ENCODE measurements at places on chromosomes 5 and 9. TPM values are rescaled to one million over a fixed set of nuclear protein-coding genes. Genes with fewer than 3 reads are reported as not detected.

GRCh38 chr9:36813154-36813553 is 220.9 kb downstream of the PAX5 start:
- H3K27ac ChIP-seq = no peak overlapping the region
- DNase-seq = no peak
- H3K27me3 ChIP-seq = no peaks in the 10 kb centered on the region
- H3K4me3 ChIP-seq = no peak overlapping the region
- H3K4me1 ChIP-seq = no peaks in the 10 kb centered on the region
- no peaks in the 10 kb centered on the region for H3K36me3 ChIP-seq

DNA sequence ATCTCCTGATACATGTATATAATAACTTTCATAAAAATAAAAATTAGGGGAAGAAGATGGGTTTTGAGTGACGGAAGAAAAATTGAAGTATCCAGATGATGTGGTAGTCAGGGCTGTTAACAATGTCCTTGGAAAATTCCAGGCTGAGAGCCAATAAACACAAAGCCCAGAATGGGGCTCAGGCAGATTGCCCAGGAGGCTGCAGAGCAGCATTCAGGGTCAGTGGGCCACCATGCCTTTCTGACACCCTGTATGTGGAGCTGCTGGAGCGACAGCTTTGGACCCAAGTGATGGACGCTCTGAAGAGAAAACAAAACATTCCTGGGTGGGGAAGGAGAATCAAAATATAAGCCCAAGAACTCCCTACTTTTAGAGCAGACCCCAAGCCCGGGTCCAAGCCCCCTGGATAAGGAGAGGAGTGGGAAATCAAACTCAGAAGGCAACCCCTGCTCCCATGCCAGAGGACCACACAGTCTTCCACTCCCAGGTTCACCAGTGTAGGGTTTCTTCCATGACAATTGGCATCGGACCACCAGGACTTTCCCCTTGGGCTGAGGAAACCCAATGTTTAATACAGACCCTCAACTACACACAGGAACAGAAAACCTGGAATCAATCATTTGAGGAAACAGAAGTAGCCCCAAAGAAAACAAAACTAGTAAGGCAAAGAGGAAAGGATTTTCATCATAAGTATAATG is 45.7 kb upstream of the SPATA31C2 start:
- DNase-seq = no peak
- H3K4me1 ChIP-seq = 0 out of 2 replicates have a peak, but pooled peaks cover 2% of the 10 kb centered on the region
- no peak overlapping the region for H3K4me3 ChIP-seq
- no peak overlapping the region for H3K27ac ChIP-seq
- H3K27me3 ChIP-seq = no peaks in the 10 kb centered on the region

DNA sequence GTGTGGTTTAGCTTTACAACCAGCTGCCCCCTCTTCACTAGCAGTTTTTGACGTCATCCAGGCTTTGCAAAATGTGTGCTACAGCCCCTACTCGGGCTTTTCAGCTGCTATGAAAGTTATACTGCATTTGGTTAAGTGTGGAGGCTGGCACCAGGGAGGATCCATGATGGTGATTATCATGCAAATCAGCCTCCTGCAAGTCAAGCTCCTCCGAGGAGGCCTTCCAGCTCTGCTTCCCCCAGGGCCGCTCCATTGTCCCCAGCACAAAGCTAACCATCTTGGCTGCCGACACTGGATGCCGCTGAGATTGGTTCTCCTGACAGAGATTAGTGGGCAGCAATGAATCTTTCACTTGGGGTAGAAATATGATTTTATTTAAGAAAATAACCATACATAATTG is 159.6 kb downstream of the NR2F1-AS1 start:
- no peaks in the 10 kb centered on the region for H3K36me3 ChIP-seq
- no peaks in the 10 kb centered on the region for H3K27me3 ChIP-seq
- no peak for DNase-seq
- H3K4me1 ChIP-seq = no peaks in the 10 kb centered on the region

DNA sequence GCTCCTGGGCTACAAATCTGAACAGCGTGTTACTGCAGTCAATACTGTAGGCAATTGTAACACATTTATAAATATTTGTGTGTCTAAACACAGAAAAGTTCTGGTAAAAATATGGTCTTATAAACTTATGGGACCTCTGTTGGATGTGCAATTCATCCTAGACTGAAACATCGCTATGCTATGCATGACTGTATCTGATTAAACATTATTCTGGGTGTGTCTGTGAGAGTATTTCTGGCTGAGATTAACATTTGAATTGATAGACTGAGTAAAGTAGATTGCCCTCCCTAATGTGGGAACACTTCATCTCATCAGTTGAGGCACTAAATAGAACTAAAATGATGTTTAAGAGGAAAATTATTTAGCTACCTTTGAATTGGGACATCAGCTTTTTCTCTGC is 24.3 kb upstream of the PRDM9 start:
- no peaks in the 10 kb centered on the region for H3K27me3 ChIP-seq
- no peak overlapping the region for H3K27ac ChIP-seq
- DNase-seq = no peak
- H3K36me3 ChIP-seq = no peaks in the 10 kb centered on the region

DNA sequence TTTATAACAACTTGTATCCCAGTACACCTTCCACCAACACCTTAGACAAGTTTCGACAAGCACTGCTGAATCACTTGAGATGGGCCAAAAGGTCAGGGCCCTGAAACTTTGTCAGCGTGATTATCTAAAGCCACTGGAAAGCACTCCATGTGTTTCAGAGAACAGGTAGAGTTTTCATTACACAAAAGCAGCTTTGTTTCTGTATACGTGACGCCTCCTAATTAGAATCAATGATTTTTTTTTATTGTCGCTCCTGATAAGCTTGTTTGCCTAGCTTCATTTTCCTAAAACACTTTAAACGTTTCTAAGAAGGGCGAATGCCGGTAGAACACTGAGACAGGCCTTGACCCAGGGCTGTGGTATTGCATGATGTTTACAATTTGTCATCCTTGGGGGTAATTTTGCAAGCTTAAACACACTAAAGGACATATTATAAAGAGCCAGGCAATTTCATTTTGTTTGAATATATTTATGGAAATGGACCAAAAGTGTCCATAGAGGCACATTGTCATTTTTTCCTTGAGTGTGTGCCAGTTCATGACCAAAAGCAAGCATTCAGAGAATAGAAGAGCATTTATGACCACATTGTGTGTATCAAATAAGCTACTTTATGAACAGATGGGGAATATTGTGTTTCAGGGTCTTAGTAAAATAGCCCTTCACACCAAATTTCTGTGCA is 193.6 kb downstream of the GLIS3 start:
- no peaks in the 10 kb centered on the region for H3K36me3 ChIP-seq
- DNase-seq = no peak
- H3K27ac ChIP-seq = no peak overlapping the region
- no peak overlapping the region for H3K4me3 ChIP-seq
- no peaks in the 10 kb centered on the region for H3K27me3 ChIP-seq

GRCh38 chr5:124883681-124884080 is 137.2 kb upstream of the ZNF608 start:
- H3K36me3 ChIP-seq = no peaks in the 10 kb centered on the region
- peaks cover 4% of the 10 kb centered on the region for H3K4me1 ChIP-seq
- no peak overlapping the region for H3K27ac ChIP-seq
- no peak overlapping the region for H3K4me3 ChIP-seq
- DNase-seq = no peak
- H3K27me3 ChIP-seq = no peaks in the 10 kb centered on the region

- no peak overlapping the region for H3K27ac ChIP-seq
- no peaks in the 10 kb centered on the region for H3K36me3 ChIP-seq
- DNase-seq = no peak
- H3K4me3 ChIP-seq = no peak overlapping the region
Measured at GRCh38 chr9:80602291-80602690, 1030.5 kb downstream of the TLE4 start.

DNA sequence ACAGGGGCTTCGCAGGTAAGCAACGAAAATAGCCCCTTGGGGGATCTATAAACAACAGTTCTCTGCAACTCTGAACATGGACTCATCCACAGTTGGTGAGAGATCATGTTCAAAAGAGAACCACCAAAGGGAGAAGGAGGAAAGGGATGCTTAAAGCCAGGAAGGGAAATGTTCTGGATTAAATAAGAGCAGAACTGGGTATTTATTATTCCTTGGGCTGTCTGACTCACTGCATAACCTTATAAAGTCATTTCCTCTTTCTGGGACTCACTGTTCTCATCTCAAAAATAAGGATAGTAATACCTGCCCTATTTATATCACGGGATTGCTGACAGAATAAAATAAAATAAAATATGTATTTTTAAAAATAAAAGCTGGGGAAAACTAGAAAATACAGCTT is 11.2 kb upstream of the MARCHF3 start:
- H3K27ac ChIP-seq = no peak overlapping the region
- H3K36me3 ChIP-seq = no peaks in the 10 kb centered on the region
- DNase-seq = no peak
- no peaks in the 10 kb centered on the region for H3K4me1 ChIP-seq

- no peaks in the 10 kb centered on the region for H3K36me3 ChIP-seq
- DNase-seq = no peak
- H3K4me1 ChIP-seq = no peaks in the 10 kb centered on the region
Measured at GRCh38 chr5:122163121-122164069, 34.0 kb downstream of the ZNF474 start.

GRCh38 chr5:175230299-175230698 is 213.7 kb downstream of the DRD1 start:
- no peaks in the 10 kb centered on the region for H3K27me3 ChIP-seq
- no peak overlapping the region for H3K27ac ChIP-seq
- no peak for DNase-seq
- no peak overlapping the region for H3K4me3 ChIP-seq

DNA sequence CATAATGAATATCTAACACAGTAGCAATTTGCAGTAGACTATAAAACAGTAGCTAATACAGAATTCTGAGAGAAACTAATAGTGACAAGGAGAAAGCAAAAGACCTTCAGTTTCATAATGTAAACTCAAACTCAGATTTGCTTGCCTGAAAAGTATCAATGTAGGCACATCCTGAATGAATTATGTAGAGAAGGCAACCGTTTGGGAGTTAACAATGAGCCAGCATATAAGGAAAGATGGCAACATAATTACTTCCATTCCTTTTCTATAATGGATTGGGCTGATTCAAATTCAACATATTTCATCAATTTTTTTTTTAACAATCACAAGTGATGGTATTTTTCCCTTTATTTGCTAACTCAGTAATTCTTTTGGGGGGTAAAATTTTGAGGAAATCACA is 261.6 kb downstream of the SEMA5A start:
- no peak overlapping the region for H3K4me3 ChIP-seq
- no peaks in the 10 kb centered on the region for H3K27me3 ChIP-seq
- no peaks in the 10 kb centered on the region for H3K4me1 ChIP-seq
- no peaks in the 10 kb centered on the region for H3K36me3 ChIP-seq
- DNase-seq = no peak

- no peaks in the 10 kb centered on the region for H3K36me3 ChIP-seq
- H3K4me3 ChIP-seq = no peak overlapping the region
- H3K27me3 ChIP-seq = no peaks in the 10 kb centered on the region
- DNase-seq = peak; percentile 31
- no peaks in the 10 kb centered on the region for H3K4me1 ChIP-seq
Measured at GRCh38 chr5:87787625-87788256, 375.0 kb upstream of the CCNH start.

DNA sequence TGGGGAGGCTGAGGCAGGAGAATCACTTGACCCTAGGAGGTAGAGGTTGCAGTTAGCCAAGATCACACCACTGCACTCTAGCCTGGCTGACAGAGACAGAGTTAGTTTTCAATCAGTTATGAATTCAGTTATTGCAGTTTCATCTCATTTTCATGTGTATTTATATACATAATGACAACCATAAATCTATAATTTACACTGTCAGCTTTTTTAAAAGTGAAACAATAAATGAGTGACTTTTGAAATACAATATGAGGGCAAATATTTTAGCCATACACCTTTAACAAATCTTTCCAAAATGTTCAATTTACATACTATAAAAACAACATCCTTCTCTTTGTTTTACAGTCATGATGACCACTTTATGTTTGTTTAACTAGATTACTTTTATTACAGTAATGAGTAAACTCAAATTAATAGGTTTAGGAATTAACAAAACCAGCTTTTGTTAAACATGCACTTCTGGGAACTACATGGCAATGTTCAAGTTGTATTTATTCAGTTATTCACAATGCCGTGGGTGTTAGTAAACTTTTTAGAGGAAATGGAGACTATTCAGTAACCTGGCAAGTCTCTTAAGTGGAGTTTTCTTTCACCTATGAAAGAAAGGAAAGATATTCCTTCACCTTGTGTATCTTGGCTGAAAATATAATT is 12.7 kb downstream of the TYRP1 start:
- DNase-seq = no peak
- no peaks in the 10 kb centered on the region for H3K4me1 ChIP-seq
- no peaks in the 10 kb centered on the region for H3K36me3 ChIP-seq
- no peaks in the 10 kb centered on the region for H3K27me3 ChIP-seq
- no peak overlapping the region for H3K4me3 ChIP-seq
- no peak overlapping the region for H3K27ac ChIP-seq

- no peak overlapping the region for H3K4me3 ChIP-seq
- peak overlapping the region; percentile 53 for H3K27ac ChIP-seq
- no peak for DNase-seq
- H3K27me3 ChIP-seq = no peaks in the 10 kb centered on the region
- H3K4me1 ChIP-seq = peaks cover 37% of the 10 kb centered on the region
- peaks cover 69% of the 10 kb centered on the region for H3K36me3 ChIP-seq
Measured at GRCh38 chr5:143340891-143341685, 62.4 kb downstream of the NR3C1 start.

DNA sequence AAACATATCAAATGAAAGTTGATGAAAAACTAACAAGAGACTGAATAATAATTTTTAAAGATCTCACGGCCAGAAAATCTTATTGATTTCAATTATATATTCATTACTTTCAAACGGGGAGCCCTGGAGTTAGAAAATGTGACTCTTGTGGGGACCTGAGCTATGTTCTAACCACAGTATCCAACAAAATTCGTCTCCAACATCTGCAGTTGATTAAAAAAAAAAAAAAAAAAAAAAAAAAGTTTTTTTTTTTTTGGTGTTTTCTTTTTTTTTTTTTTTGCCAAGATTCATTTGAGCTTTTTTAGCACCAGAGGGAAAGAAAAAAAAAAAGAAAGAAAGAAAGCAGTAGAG is 144.3 kb upstream of the PIK3R1 start:
- H3K36me3 ChIP-seq = no peaks in the 10 kb centered on the region
- no peaks in the 10 kb centered on the region for H3K4me1 ChIP-seq
- H3K27ac ChIP-seq = no peak overlapping the region

GRCh38 chr9:136019681-136020060 is 58.5 kb upstream of the UBAC1 start:
- H3K27ac ChIP-seq = no peak overlapping the region
- H3K4me3 ChIP-seq = no peak overlapping the region
- DNase-seq = no peak
- no peaks in the 10 kb centered on the region for H3K27me3 ChIP-seq
- H3K36me3 ChIP-seq = no peaks in the 10 kb centered on the region

GRCh38 chr9:131578021-131578420 is 32.7 kb downstream of the PRRT1B start:
- H3K27me3 ChIP-seq = no peaks in the 10 kb centered on the region
- no peak for DNase-seq
- H3K4me3 ChIP-seq = no peak overlapping the region
- no peaks in the 10 kb centered on the region for H3K36me3 ChIP-seq
- no peaks in the 10 kb centered on the region for H3K4me1 ChIP-seq

The ADAMTS2 gene
- not detected for total RNA-seq

The LCN15 gene
- not detected for total RNA-seq

The ANKRD31 gene
- total RNA-seq = 0.22 TPM

The KCNIP1 gene
- 0.29 TPM for total RNA-seq

The NEK6 gene
- 93.3 TPM for total RNA-seq

All from Karpas-422 (cell line).